ENCODE measurements at places on chromosomes 2 and 18.

- DNase-seq: no peak
Observed at GRCh38 chr18:78510091-78510490, 469.5 kb upstream of the SALL3 start.

- no peak for DNase-seq
Observed at GRCh38 chr18:66655407-66655806, 51.5 kb upstream of the CDH19 start.

GRCh38 chr2:44560352-44560751 lies 198.6 kb downstream of the CAMKMT start:
- no peak for DNase-seq

DNA sequence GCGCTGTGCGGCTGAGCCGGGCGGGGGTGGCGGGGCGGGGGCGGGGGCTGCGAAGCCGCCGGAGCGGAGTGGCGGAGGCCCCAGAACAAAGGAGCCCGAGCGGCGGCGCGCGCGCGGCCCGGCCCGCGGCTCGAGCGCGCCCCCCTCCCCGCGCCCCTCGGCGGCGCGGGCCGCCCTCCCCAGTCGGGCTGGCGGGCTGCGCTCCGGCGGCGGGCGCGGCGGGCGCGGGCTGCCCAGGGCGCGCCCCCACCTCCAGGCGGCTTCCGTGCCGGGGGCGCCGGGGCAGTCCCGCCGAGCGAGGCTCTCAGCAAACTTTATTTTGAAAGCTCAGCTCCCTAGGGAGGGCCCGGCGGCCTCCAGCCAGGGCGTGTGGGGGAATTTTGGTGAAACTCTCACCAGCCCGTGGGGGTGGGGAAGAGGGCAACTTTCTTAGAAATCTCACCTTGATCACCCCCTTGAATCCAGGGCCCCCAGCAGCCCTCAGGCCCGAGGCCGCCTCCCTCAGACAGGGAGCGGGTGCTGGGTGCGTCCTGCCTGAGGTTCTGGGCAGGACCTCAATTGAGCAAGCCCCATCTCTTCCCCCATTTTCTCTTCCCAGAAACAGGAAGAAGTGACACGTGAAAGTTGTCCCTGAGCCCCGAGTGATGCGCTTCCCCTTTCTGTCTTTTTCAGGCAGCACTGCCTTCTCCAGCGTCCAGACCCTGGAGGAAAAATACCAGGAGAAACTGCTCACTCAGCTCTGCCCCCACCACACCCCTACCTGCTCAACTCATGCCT lies 786 bp downstream of the TET3 start:
- no peak for DNase-seq

- no peak for DNase-seq
Observed at GRCh38 chr2:109205447-109205846, 76.4 kb downstream of the SH3RF3 start.

- no peak for DNase-seq
Observed at GRCh38 chr18:49707599-49707998, 105.7 kb downstream of the ACAA2 start.

GRCh38 chr2:36376319-36376765 lies 20.8 kb downstream of the CRIM1 start:
- no peak for DNase-seq

- no peak for DNase-seq
Observed at GRCh38 chr2:28036307-28036706, 145.8 kb downstream of the BABAM2 start.

GRCh38 chr2:129709956-129710598 lies 269.4 kb upstream of the RAB6C start:
- DNase-seq: no peak

- DNase-seq: no peak
Observed at GRCh38 chr2:176491172-176491904, 222.1 kb downstream of the MTX2 start.

GRCh38 chr2:142544173-142544572 lies 333.3 kb upstream of the KYNU start:
- DNase-seq: no peak

- no peak for DNase-seq
Observed at GRCh38 chr2:213125646-213126347, 25.6 kb downstream of the IKZF2 start.

- DNase-seq: no peak
Observed at GRCh38 chr18:63951302-63951705, 2.2 kb downstream of the HMSD start.

DNA sequence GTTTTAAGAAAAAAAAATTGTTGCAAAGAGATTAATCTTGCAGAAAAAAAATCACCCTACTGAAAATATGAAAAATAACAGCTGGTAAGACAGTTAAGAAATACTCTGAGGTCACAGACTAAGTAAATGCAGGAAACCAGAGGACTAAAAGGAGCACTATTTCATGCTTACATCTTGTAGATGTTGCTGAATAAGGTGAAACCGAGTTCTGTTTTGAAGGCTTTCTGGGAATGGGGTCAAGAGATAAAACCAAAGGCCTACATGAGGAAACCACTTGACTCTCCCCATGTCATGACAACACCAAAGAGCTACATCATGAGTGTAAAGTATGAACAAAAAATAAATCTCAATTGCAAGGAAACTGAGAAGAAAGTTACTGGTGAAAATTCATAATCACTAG lies 197.6 kb downstream of the LRP1B start:
- no peak for DNase-seq

DNA sequence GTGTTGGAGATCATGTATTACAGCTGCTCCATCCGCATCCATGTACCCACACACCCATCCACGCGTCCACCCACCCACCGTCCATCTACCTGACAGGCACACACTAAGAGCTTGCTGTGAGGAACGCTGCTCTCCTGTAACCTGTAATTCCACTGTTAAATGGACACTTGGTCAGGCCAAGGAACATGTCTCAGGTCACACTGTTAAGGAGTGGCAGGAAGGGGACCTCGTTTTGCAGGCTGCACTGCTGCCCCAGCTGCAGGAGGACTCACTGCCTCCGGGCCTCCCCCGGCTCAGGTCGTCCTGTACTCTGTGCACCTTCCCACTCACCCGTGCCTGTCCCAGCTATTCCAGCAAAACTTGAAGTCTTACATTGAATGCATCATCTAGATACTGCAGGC lies 170.5 kb downstream of the EIPR1 start:
- DNase-seq: no peak

- DNase-seq: no peak
Observed at GRCh38 chr2:102258386-102259074, 52.8 kb upstream of the IL1RL1 start.

- no peak for DNase-seq
Observed at GRCh38 chr2:101858246-101858645, 133.5 kb upstream of the IL1R2 start.

DNA sequence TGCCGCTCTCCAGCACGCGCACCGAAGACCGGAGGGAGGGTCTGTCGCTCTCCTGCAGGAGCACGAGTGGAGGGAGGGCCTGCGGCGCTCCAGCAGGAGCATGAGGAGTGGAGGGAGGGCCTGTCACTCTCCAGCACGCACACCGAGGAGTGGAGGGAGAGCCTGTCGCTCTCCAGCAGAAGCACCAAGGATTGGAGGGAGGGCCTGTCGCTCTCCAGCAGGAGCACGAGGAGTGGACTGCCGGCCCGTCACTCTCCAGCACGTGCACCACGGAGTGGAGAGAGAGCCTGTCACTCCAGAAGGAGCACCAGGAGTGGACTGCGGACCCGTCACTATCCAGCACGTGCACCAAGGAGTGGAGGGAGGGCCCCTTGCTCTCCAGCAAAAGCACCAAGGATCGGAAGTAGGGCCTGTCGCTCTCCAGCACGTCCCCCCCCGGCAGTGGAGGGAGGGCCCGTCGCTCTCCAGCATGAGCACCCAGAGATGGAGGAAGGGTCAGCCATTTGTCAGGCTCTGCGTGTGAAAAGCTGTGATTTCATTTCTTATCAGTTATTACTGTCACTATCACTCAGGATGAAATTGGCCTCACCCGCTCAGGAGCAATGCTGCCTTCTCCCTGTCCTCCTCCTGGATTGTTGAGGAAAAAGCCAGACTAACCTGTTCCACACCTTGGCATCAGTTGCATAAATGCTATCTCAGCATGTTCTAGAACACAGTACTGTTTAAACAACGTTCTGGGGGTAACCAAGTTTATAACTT lies 35.9 kb downstream of the ADI1 start:
- DNase-seq: no peak

GRCh38 chr18:55856229-55856628 lies 268.2 kb upstream of the TCF4 start:
- no peak for DNase-seq

DNA sequence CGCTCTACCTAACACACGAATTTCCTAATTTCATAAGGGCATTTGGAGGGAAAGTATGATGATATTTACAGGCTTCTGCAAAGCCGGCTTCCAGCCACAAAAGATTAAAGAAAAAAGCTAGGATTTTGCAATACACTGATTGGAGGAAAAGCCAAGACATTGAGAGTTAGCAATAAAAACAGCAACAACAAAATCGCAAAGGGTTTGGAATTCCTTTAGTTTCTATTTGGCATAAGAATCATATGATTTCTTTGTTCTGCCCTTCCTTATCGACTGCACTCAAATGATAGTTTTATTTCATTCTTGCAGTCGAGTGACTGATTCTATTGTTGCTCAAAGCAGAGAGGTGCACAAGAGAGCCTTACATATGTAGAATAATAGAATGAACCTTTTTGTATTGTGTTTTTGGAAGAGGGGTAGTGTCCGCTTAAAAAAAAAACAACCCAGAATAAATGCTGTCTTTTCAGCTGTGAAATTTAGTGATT lies 3.9 kb upstream of the ZNF532 start:
- DNase-seq: no peak

- DNase-seq: no peak
Observed at GRCh38 chr2:221202431-221202830, 369.7 kb downstream of the EPHA4 start.

DNA sequence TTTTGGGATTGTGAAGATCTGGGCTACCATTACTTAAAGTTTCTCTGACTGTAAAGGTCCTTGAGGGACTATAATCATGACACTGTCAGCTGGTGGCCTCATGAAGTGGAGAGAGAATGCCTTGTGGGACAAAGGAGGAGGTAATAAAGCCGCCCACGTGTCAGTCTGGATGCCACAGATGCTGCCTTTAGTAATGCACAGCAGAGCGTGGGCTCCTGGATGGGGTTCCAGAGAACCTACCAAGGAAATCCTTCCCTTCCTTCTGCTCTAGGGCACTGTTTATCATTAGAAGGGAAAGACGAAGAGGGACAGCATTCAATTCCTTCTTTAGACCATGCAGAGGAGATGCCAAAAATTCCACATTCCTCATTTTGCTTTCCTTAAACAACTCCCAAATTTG lies 63.5 kb downstream of the COL5A2 start:
- no peak for DNase-seq

DNA sequence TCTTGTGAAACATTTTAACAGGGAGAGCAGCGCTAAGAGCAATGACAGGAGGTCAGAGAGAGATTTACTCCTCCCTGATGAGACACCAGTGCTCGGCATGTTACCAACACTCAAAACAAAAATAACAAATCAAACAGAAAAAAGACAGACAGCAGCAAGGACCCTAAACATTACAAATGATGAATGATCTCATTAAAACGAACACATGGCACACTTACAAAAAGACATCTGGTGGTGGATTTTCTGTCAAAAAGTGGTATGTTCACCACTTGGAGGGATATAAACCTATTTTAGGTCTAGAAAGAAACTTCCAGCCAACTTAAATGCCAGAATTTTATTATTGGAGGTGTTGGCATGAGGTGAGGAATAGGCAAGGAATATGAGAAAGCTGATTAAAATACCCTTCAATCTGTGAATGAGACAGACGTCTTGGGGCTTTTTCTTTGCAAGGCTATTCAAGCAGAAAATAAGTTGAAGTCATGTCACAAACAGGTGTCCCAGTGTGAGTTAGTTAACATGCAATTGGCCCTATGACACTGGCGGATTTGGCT lies 112.8 kb downstream of the PRELID3A start:
- DNase-seq: no peak

- DNase-seq: no peak
Observed at GRCh38 chr2:191081411-191082155, 67.6 kb upstream of the STAT1 start.

DNA sequence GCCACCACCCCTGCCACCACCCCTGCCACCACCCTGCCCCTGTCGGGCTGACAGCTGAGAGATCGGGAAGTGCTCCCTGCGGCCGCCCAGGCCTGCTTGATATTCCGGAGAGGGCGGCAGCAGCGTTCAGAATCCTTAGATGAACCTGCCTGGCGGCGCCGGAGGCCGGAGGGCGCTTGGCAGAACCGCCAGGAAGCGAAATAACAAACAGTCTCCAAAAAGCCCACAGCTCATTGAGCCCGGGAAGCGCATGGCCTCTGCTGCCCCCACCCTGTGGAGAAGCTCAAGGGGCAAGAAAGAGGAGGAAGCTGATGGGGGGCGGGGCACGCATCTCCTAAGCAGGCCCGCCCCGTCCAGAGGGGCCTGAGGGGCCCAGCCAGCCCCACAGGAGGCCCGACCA lies 92.2 kb upstream of the MBOAT2 start:
- DNase-seq: no peak

DNA sequence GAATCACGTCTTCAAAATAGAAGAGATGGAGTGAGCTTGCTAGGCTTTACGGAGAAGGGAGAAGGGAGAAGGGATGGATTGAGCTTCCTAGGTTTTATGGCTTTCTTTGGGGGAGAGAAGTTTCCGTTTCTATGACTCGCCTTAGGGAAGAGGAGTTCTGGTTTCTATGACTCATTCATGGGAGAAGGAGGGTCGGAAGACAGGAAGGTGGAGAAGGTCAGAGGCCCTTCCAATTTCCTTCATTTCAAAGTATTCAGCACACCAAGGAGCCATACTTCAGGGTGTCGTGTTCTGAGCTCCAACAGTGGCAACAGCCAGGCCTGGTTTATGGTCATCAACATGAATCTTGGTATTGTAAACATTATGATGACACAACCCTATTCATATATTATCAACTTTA lies 284.7 kb upstream of the VWC2L start:
- DNase-seq: no peak

GRCh38 chr2:85601771-85602475 lies 575 bp downstream of the TMEM150A start:
- no peak for DNase-seq

DNA sequence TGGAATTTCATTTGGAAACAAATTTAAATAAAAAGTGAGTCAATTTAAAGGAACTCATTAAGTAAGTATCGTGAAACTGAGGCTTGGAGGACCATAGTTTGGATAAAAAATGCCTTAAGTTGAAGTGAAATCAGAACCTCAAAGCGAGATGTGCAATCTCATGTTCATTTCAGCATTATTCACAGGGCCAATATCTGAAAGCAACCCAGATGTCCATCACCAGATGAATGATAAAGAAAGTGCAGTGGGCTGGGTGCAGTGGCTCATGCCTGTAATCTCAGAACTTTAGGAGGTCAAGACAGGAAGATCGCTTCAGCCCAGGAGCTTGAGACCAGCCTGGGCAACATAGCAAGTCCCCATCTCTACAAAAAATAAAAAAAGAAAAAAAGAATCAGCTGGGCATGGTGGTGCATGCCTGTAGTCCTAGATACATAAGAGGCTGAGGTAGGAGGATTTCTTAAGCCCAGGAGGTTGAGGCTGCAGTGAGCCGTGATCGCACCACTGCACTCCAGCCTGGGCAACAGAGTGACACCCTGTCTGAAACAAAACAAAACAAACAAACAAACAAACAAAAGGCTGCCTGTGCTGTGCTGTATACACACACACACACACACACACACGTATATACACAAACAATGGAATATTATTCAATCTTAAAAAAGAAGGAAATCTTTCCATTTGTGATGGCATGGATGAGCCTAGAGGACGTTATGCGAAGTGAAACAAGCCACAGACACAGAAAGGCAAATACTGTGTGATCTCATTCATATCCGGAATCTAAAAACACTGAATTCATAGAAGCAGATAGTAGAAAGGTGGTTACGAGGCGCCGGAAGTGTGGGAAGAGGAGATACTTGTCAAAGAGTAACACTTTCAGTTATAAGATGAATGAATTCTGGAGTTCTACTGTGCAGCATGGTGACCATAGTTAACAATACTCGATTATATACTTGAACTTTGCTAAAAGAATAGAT lies 14.5 kb downstream of the SH3RF3 start:
- DNase-seq: no peak
